ENCODE measurements at places on chromosomes 7 and 10.

DNA sequence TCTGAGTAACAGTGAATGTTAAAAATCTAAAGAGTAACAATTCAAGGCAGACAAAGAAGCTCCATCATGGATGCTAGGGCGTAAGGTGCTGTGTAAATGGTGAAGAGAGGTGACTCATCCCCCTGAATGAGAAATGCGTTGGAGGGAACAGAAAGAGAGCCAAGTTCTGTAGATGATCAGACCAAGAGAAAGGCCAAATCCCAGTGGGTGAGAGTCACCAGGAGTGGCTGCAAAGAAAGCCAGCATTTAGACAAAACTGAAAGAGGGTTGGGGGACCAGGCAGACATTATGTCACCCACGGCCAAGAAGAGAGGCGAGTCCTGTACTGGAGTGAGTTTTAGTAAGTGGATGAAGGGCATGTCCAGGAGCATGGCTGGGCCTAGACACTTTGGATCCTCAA, 153.1 kb downstream of the TRIL start:
- peak; percentile 80 for DNase-seq

- no peak for DNase-seq
Observed at GRCh38 chr10:117741524-117741923, 199.0 kb downstream of the EMX2 start.

GRCh38 chr7:45350896-45351295, 193.3 kb downstream of the RAMP3 start:
- DNase-seq, result no peak

- no peak for DNase-seq
Observed at GRCh38 chr10:104020020-104020419, 53.1 kb downstream of the SLK start.
